ENCODE measurements at places on chromosomes 13 and 19.

- DNase-seq: no peak
Observed at GRCh38 chr13:112204346-112205327, 137.7 kb downstream of the SOX1 start.

DNA sequence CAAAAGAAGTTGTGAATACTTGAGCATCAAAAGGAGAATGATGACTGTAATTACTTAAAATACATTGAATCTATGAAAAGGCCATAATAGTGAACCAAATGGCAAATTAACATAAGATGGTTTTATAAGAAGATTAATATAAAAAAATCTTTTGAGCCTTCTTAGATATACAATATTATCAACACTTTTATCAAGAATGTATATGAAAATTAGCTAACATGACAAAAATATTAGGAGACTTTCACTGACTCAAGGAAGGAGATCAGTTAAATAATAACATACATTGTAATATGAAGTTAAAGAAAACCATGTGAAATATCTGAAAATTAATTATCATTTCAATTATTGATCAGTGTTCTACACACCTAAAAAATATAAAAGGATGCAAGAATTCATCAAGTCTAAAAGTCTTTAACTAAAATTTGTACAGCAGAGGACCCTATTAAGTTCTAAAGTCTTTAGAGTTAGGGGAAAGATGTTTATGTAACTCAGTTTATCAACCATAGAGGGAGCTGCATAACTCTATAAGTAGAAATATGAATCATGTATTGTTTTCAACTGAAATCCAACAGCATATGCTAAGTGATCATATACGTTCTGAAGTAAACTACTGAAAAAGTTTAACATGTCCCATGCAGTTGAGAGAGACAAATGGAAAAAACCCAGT is 756.1 kb upstream of the MIR17HG start:
- DNase-seq: no peak

- DNase-seq: peak; percentile 45
Observed at GRCh38 chr19:31356587-31357314, 7.5 kb upstream of the TSHZ3 start.

DNA sequence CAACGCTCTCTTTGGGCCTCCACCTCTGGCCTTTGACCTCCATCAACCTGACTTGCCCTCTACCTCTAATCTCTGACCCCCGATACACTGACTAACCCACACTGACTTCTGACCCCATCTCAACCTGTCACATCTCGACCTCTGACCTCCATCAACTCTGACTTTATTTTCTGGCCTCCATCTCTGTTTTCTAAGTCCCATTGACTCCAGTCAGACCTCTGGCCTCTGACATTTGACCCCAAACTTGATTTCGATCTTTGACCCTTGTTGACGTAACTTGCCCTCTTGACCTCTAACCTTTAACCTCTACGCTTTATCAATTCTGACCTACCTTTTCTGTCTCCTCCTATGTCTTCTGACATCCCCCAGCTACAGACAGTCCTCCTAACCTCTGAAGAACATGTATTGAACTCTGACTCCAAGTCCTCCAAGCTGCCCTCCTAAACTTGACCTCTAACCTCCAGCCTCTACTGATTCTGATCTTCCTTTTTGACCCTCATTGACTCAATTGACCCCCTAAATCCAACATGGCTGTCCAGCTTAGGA is 780 bp downstream of the ACP4 start:
- no peak for DNase-seq

DNA sequence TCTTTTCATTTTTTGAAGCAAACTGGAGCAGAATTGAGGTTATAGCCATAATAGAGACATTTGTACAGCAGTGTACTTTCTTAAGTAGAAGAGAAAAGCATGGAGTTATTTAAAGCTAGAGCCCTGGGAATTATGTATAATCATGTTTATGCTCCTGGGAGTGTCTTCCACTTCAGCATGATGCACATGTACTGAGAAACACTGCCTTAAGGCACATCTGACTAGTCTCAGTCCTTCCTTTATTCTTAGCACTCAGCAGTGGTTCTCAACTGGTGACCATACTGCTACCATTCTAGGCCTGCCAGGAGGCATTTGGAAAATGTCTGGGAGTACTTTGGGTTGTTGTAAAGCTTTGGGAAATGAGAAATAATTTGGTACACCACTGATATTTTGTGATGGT is 45.8 kb downstream of the VWA8 start:
- no peak for DNase-seq

- no peak for DNase-seq
Observed at GRCh38 chr13:72716776-72717175, 10.7 kb downstream of the MZT1 start.

DNA sequence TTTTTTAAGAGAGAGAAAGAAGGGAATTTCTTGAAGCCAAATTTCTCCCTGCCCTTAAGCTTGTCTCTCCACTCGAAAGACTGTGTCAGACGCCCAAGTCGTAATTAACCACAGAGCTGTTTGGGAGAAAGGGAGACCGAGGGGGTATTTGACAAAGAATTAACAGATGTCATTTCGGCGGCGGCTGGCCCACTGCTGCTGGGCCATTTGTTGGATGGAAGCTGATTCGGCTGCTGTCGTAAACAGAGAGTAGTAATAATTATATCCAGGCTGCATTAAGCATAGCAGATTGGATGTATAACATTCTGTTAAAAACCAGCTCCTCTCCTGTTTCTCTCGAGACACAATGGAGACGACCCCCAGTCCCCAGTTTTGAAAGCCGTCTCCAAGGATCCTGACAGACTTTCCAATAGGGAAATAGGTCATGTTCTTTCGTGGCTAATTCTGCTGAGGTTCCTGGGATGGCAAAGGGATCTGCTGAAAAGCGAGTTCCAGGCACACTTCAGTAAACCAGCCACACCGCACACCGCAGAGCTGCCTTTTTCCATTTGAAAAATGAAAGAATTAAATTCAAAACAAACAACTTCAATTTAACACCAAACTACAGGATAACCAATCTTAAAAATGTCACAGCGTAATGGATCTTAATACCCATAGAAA is 71.5 kb downstream of the KCTD15 start:
- DNase-seq: no peak

- DNase-seq: no peak
Observed at GRCh38 chr13:113851826-113852535, 11.9 kb downstream of the GAS6 start.

- no peak for DNase-seq
Observed at GRCh38 chr13:57128909-57129308, 11.8 kb upstream of the PRR20A start.
